GM12878 (cell line): ENCODE measurements at places on chromosomes 3 and 15. TPM values are rescaled to one million over a fixed set of nuclear protein-coding genes. Genes with fewer than 3 reads are reported as not detected.

GRCh38 chr3:140736863-140737460 lies 59.1 kb downstream of the TRIM42 start:
- H3K4me1 ChIP-seq, result no peaks in the 10 kb centered on the region
- no peak overlapping the region for H3K27ac ChIP-seq
- no peak overlapping the region for H3K4me3 ChIP-seq
- no peak for DNase-seq
- H3K27me3 ChIP-seq, result peaks cover 6% of the 10 kb centered on the region

Gene SELENOT
- total RNA-seq, result 111 and 113 TPM in 2 replicates

- H3K4me1 ChIP-seq, result peaks cover 47% of the 10 kb centered on the region
- H3K36me3 ChIP-seq, result no peaks in the 10 kb centered on the region; the same call in 1 of the 2 replicates
- peak overlapping the region; percentile 73 for H3K27ac ChIP-seq
- H3K27me3 ChIP-seq, result no peaks in the 10 kb centered on the region
- H3K4me3 ChIP-seq, result no peak overlapping the region
Measured at GRCh38 chr15:59250249-59250648, 43.6 kb downstream of the LDHAL6B start.

- no peak overlapping the region for H3K4me3 ChIP-seq
- no peaks in the 10 kb centered on the region; the same call in 1 of the 2 replicates for H3K4me1 ChIP-seq
- H3K36me3 ChIP-seq, result no peaks in the 10 kb centered on the region
- no peak for DNase-seq
- H3K27me3 ChIP-seq, result no peaks in the 10 kb centered on the region
Measured at GRCh38 chr15:92149029-92149428, 244.7 kb upstream of the ST8SIA2 start.

GRCh38 chr3:128768471-128768870 lies 42.5 kb downstream of the RAB7A start:
- DNase-seq, result no peak
- no peak overlapping the region for H3K4me3 ChIP-seq
- H3K27ac ChIP-seq, result no peak overlapping the region
- H3K4me1 ChIP-seq, result peaks cover 6% of the 10 kb centered on the region; the same call in 1 of the 2 replicates

GRCh38 chr3:154122552-154122911 lies 1.3 kb downstream of the ARHGEF26 start:
- H3K27ac ChIP-seq, result no peak overlapping the region
- DNase-seq, result no peak
- H3K27me3 ChIP-seq, result peaks cover 4% of the 10 kb centered on the region
- no peaks in the 10 kb centered on the region for H3K36me3 ChIP-seq
- H3K4me3 ChIP-seq, result no peak overlapping the region

Gene NME9
- total RNA-seq, result not detected in 2 replicates

Gene CLDN16
- total RNA-seq, result 3.2 and 3.6 TPM in 2 replicates

Gene CDHR4
- total RNA-seq, result not detected in 2 replicates

DNA sequence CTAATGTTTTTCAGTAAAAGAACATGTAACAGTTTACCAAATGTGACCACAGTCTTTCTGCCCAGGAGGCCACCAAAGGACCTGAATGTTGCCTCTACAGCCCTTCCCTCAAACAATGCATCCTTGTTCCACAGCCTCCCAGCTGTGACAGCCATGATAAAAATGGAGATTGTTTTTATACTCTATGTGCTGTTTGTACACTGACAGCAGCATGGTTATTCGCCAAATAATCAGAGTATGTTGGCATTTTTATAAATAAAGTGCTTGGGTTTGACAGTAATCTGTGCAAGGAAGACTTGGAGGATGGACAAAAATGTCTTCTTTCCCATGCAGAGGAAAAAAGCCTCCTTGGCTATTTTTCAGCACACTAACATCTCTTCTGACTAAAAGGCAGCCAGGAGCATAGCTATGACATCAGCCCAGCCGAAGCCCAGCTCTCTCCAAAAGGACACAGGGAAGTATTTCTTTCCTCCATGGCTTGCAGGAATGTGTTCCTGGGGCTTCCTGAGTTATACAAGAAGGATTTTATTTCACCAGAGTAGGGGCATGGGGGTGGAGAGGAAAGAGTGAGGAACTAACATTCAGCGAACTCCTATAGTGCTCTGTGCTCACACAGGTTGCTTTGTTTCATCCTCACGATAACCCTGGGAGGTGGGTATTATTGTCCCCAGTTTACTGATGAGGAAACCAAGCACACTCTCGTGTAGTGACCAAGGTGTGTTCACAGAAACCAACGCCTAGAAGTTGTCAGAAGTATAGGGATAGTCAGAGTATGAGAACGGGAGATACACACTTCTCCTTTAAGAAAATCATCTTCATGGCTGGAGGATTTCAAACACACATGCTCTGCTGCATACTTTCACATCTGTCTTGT lies 339.7 kb downstream of the MECOM start:
- H3K4me3 ChIP-seq, result no peak overlapping the region
- H3K27ac ChIP-seq, result no peak overlapping the region
- no peaks in the 10 kb centered on the region for H3K27me3 ChIP-seq

DNA sequence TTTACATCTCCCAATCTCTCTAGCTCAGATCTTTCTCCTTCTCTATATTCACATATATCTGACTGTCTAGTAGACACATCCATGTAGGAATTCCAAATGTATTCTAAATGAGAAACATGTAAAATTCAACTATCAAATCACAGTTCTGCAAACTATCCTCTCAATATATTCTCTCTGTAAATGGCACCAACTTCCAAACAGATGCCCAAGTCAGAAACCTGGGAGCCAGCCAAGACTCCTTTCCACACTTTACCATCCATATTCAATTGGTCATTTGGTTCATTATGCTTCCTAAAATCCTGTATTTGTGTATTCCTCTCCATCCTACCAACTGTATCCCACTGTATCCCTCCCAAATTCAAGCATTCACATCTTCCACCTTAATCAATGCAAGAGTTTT lies 53.0 kb upstream of the INO80 start:
- H3K27ac ChIP-seq, result no peak overlapping the region
- H3K36me3 ChIP-seq, result no peaks in the 10 kb centered on the region
- no peak for DNase-seq

DNA sequence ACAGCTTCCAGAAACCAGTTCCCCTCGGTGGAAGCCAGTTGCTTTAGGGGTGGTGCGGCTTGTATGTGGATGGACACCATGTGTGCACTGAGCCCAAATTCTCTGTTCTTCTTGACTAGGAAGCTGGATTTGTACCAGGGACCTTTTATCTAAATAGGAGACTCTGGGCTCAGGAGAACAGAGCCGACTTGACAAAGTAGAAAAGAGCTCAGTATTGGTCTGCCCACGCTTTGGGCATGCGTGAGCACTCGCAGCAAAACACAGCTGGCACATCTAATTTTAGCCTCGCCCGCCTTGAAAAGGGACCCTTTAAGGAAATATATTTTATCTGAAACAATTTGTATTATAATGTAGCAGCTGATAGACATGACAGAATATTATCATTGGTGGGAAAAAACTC lies 1.1 kb upstream of the RBMS3 start:
- peaks cover 4% of the 10 kb centered on the region for H3K4me1 ChIP-seq
- H3K27ac ChIP-seq, result no peak overlapping the region
- no peaks in the 10 kb centered on the region for H3K27me3 ChIP-seq
- DNase-seq, result no peak
- no peak overlapping the region for H3K4me3 ChIP-seq

Gene MCTP2
- 1.0 and 1.5 TPM in 2 replicates for total RNA-seq

DNA sequence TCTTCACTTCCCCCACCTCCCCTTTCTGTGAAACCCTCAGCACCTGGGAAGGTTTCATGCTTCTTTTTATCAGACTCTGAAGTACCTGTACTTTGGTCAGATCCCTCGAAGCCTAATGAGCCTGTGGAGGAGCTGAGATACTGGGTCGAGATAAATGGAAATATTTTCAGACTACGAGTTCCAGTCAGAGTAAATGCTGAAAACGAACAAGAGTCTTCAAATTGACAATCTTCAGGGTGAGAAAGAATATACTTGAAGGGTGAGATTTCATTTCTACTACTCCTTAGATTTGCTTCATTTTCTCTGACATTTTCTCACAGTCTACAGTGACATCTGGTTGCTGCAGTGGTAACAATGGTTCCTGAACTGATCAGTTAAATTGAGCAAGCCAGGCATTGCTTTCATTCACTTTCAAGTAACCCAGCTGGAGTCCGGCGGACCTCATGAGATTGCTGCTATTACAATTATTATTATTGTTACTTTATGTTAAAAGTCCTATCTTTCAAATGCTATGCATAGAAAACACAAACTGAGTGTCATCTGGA lies 337.2 kb downstream of the VGLL3 start:
- H3K4me1 ChIP-seq, result no peaks in the 10 kb centered on the region
- H3K27me3 ChIP-seq, result no peaks in the 10 kb centered on the region
- no peak for DNase-seq
- H3K27ac ChIP-seq, result no peak overlapping the region
- no peaks in the 10 kb centered on the region for H3K36me3 ChIP-seq
- no peak overlapping the region for H3K4me3 ChIP-seq

Gene GSK3B
- total RNA-seq, result 43.9 and 44.5 TPM in 2 replicates

Gene PDCD10
- total RNA-seq, result 55.8 and 64.1 TPM in 2 replicates

GRCh38 chr3:126570103-126570541 lies 11.4 kb upstream of the C3orf22 start:
- H3K4me1 ChIP-seq, result no peaks in the 10 kb centered on the region
- no peak for DNase-seq
- H3K27ac ChIP-seq, result no peak overlapping the region
- H3K36me3 ChIP-seq, result no peaks in the 10 kb centered on the region

GRCh38 chr15:52006702-52007340 lies 12.2 kb upstream of the MAPK6 start:
- peak; percentile 83 for DNase-seq
- no peaks in the 10 kb centered on the region for H3K36me3 ChIP-seq
- peak overlapping the region; percentile 26; the same call in 1 of the 2 replicates for H3K4me3 ChIP-seq
- peaks cover 64% of the 10 kb centered on the region for H3K4me1 ChIP-seq

- DNase-seq, result no peak
- no peaks in the 10 kb centered on the region for H3K27me3 ChIP-seq
- peak overlapping the region; percentile 89 for H3K4me3 ChIP-seq
- peaks cover 2% of the 10 kb centered on the region; the same call in 1 of the 2 replicates for H3K36me3 ChIP-seq
- H3K4me1 ChIP-seq, result peaks cover 3% of the 10 kb centered on the region
Measured at GRCh38 chr3:10116138-10116460, 624 bp downstream of the BRK1 start.

DNA sequence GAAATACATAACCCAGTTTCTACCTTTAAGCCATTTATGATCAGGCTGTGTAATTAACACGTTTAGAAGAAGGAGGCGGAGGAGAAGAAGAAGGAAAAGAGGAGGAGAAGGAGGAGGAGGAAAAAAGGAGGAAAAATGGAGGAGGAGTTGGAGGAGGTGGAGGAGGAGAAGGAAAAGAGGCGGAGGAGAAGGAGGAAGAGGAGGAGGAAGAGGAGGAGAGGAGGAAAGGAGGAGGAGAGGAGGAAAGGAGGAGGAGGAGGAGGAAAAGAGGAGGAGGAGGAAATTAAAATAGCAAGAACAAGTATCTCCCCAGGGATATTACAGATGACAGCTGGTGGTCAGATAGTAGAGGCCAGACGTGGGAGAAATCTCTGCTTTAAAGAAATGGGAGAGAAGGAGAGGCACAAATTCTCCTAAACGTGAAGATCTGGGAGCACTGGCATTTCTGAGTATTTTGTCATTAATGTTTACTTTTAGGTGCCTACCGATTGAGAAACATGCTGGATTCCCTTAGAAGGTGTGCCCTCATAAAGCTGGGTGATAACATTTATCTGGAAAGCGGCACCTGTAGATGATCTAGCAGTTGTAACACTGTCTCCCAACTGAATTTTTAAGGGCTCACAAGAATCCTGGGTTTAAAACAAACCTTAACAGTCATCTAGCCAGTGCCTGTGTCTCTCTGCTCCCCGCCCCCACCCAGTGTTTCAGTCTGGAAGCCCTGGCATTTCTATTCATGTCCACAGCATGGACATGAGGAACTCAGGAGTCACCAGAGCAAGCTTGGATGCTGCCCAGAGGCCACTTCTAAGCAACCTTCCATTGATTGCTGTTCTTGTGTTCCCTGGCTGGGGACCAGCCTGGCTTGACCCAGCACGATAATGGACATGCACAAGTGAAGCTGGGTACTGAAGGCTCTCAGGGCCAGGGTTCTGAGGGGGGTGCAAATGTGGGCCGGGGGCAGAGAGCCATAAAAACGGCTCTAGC lies 75.2 kb downstream of the CHRNA7 start:
- no peaks in the 10 kb centered on the region for H3K27me3 ChIP-seq
- no peaks in the 10 kb centered on the region for H3K4me1 ChIP-seq
- no peak overlapping the region for H3K27ac ChIP-seq
- H3K36me3 ChIP-seq, result no peaks in the 10 kb centered on the region
- H3K4me3 ChIP-seq, result no peak overlapping the region

DNA sequence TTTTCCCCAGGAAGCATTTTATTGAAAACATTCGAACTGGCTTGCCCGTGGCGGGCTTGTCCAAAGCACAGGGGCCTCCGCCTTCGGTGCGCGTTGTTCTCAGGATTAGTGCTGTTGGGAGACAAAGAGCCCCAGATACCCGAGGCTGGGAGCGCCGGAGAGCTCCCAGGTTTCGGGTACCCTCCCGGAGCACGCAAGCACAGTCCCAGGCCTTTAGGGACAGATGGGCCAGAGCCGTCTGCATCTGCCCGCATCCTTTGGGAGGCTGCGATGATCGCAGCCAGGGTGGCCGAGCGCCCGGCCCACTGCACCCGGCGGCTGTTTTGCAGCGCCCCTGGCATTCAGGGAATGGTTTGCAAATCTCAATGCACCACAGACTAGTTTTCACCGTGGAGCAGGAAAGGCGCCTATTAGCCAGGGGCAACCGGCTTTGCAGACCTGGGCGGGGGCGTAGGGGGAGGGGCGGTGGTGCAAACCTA lies 5.0 kb upstream of the FEZF2 start:
- H3K36me3 ChIP-seq, result no peaks in the 10 kb centered on the region
- no peak overlapping the region for H3K4me3 ChIP-seq
- H3K27ac ChIP-seq, result no peak overlapping the region
- no peak for DNase-seq

DNA sequence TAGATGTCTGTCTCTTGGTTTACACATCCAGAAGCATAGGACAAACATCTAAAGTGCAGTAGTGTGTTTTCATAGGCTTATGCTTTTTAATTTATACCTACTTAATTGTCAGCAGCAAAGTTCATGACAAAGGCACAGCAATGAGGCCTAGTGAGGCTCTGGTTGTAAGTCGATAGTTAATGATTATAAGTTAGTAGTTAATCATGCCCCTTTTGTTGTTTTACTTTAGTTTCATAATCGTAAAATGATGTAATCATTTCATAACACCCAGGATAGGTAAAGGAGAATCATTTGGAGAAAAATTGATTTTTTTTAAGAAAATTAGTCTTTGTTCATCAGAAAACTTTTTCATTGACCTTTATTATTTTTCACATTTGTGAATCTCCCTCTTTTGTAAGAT lies 351.9 kb downstream of the LSAMP start:
- H3K27ac ChIP-seq, result no peak overlapping the region
- no peaks in the 10 kb centered on the region for H3K36me3 ChIP-seq
- no peaks in the 10 kb centered on the region for H3K27me3 ChIP-seq
- H3K4me3 ChIP-seq, result no peak overlapping the region

GRCh38 chr3:108338901-108339545 lies 42.7 kb downstream of the HHLA2 start:
- no peak overlapping the region for H3K4me3 ChIP-seq
- H3K27ac ChIP-seq, result no peak overlapping the region
- no peaks in the 10 kb centered on the region for H3K27me3 ChIP-seq
- peaks cover 10% of the 10 kb centered on the region for H3K4me1 ChIP-seq
